ENCODE measurements at places on chromosomes 11 and 22.

- ATAC-seq, result no peak
These were observed 42.7 kb upstream of the NRIP3 start for GRCh38 chr11:9046481-9046880.

GRCh38 chr11:87456499-87456898, 418.8 kb downstream of the TMEM135 start:
- no peak for ATAC-seq

- ATAC-seq, result peak; percentile 89
These were observed 16.9 kb upstream of the C22orf42 start for GRCh38 chr22:32175683-32176644.

DNA sequence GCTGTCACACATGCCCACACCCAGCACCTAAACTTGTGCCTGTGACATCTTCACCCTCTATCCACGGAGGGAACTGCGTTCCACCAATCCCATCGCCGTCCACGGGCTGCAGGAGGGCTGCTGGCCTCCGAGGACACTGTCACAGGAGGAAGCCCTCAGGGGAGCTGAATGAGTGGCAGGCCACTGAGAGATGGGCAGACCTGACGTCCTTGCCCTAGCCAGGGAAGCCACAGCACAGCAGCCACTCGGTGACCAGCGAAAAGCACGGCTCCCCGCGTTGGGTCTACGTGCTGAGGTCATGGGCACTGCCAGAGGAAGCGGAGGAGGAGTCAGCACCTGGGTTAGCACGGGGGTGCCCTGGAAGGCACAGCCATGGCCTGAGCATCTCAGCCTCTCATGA, 50.5 kb downstream of the IGSF9B start:
- ATAC-seq, result no peak

DNA sequence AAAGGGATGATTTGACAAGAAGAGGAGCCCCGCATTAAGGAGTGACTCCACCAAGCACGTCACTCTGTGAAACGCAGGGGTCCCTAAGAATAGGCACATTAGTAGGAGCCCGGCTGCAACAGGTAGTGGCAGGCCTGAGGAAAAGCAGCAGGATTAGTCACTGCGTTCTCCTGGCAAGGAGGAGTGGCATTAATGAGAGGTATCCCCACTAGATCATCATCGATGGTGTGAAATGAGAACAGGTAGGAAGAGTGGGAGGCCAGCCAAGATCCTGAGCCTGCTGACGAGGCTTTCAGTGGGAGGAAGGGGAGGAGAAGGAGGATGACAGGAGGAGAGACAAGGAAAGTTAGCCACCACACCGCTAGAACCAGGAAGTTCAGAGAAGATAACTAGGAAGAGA, 38.6 kb downstream of the NRXN2 start:
- no peak for ATAC-seq

GRCh38 chr11:12685229-12685628, 11.0 kb downstream of the TEAD1 start:
- ATAC-seq, result no peak

GRCh38 chr11:69321877-69322361, 28.0 kb downstream of the MYEOV start:
- ATAC-seq, result no peak

DNA sequence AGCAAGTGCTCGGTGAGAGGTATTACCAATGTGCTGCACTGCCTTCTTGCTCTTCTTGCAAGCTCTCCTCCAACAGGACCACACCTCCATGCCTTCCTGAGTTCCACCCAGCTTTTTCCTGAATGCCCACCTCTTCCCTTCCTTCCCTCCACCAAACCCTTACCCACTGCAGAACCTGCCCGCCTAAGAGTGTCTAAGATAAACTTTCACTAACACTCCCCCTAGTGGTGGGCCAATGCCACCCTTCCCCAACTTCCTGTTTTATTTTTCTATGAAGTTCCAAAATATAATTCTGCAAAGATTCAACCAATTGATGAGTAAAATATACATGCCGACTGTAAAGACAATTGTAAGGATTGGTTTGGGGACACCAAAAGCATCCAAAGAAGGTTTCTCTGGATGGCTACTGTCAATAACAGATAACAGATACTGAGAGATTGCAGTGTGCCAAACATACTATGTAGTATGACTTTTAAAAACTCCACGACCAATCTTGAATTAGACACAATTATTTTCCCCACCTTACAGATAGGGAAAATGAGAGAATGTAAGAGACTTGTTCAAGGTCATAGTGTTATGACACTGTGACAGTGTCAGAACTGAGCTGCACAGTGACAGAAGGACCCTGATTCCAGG, 38.6 kb upstream of the BMAL1 start:
- no peak for ATAC-seq

DNA sequence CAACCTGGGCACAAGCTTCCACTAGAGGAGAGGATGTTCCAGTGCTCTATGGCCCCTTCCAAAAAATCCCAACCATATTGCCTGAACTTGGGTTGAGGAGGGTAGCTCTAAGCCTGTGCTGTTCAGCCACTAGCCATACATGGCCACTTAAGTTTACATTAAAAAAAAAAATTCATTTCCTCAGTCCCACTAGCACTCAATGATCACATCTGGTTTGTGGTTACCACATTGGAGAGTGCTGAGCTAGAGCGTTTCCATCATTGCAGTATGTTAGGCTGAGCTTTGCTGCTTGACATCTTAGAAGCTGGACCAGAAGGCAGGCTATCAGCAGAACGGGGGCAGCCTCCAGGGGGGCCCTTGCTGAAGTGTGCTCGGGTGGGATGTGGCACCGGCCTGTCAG, 43.5 kb upstream of the CYP2D6 start:
- ATAC-seq, result no peak

- ATAC-seq, result no peak
These were observed 3.4 kb downstream of the IRF7 start for GRCh38 chr11:612201-612960.

DNA sequence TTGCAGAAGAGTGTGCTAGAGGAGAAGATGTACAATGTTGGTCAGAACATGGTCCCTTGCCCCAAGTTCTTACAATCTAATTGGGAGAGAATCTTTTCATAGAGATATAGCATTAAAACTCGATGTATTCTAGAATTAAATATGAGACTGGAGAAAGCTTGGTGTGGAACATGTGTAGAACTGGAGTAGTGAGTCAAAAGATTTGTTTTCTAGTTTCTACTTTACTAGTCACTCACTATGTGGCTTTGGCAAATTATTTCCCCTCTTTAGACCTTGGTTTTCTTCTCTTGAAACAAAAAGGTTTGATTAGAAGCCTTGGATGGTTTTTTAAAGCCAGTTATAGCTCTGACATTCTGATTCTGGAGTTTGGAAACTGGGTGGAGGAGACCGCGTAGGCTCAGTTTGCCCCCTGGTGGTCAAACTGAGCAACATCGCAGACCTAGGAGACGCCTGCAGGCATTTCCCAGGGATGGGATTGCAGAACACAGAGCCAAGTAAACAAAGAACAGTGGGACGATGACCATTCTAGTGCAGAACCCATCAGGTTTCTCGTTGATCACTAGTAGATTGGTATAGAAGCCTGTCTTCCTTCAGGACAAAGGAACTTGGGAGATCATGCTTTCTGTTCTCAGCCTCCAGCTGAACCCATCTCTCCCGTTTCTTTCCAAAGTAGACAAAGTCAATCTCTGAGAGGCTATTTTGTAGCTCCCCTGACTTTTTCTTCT, 8.5 kb upstream of the CHRDL2 start:
- ATAC-seq, result no peak

DNA sequence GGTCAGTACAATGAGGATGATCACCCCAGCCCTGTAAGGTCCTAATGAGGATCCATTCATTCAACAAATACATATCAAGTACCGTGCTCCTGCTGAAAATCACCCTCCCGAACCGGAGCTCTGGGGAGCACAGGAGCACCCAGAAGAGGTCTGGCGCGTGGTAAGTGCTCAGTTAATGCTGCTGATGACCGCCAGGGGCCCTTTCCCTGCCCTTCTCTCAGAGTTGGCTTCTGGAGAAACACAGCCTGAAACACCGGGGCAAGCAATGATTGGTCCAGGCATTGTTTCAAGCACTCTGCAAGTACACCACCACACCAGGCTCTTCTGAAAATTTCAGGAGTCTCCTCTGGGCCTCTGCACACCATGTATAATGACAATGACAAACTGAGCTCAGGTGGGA, 3.8 kb upstream of the CCDC86 start:
- no peak for ATAC-seq

GRCh38 chr11:17651061-17651460, 68.3 kb upstream of the MYOD1 start:
- no peak for ATAC-seq

DNA sequence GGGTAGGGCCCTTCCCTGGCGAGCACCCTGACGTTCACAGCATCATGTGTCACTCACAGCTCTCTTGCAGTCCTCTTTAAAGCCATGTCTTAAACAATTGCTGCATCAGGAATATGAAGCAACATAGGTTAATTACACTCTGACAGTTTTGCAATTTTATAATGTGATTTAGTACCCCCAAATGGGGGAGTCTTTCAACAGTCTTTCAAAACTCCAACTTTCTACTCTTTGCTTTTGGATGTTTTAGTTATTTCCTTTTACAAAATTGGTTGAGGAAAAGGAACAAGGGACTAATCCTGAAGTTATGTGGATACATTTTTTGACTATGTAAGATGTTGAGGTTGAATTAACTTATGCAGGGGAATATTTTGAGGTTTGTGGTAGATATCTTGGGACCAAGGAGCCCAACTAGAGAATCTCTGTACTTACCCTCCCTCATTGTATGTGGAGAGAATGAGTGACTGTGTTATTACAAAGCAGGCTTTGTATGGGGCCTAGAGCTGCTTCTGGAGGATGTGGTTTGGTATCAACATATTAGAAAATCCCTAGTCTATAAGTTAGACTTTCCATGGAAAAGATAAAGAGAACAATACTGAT, at the start of gene MMP8:
Gene MMP8 (minus strand): TSS at position 51 of the 597 bp plus-strand sequence. CDS start 99 bp downstream, outside the sequence.
- no peak for ATAC-seq

Data from motor neuron (in vitro differentiated cells).